NCI-H1105 (cell line): ENCODE measurements at places on chromosomes 6 and 20.

DNA sequence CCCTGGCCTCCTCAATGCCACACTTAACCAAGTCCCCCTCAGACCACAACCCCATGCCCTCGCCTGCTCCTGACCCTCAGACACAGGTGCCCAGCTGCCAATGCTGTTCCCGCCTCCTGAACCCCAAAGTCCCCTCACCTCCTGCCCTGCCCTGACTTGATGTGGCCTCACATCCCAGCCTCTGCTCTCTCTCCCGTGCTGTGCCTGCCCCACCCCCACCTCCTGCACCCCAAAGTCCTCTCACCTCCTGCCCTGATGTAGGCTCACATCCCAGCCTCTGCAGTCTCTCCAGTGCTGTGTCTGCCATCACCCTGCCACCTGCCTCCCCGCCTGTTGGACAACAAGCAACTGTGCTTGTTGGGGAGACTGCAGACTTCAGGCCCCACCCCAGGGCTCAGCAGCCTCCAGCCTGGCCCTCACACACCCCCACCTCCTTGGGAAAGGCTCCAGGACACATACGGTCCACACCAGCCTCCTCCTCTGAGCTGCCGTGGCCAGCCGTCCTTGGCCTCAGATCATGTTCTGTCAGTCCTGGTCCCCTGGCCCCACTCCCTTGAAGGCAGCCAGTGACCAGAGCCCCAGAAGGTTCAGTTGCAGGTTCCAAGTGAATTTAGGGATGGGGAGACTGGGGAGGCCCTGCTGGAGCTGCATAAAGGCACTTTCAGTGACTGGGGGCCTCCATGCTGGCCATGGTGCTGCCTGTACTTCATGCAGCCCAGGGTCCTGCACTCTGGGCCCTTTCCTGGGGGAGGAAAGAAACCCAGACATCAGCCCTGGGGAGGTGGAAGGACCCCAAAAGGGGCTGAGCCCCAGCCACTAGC lies 28.4 kb downstream of the YTHDF1 start:
- DNase-seq = no peak

DNA sequence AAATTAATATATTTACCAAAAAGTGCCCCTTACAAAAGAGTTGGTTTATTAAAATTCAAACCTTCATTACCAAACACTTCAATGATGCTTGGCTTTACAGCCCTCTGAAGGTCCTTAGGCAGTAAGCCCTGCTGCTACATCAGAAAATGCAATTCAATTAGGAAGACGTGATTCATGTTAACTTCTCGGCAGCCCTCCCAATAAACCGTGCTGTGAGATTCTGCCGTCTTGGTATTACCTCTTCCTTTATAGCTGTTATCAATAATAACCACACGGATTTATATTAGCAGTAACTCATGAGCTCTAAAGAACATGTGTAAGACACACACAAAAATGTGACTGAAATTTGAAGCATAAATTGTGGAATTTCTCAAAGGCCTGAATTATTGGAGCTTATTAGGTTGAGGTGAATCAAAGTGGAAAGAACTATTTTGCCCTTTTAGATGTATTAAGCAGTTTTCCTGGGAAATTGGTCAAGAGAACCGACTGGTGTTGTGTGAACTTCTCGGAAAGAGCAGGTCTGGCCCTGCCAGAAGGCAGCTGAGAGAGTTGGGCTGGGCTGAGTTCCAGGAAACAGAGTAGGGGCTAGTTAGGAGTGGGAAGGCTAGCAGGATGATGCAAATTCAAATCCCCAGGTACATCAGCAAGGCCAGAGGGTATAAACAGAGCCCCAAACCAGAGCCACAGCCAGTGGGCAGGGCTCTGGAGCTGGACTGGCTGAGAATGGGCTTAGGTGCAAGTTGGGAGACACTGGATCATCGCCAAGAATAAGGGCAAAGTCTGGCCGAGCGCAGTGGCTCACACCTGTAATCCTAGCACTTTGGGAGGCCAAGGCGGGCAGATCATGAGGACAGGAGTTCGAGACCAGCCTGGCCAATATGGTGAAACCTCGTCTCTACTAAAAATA lies 33.1 kb downstream of the FGD2 start:
- peak; percentile 54 for DNase-seq

DNA sequence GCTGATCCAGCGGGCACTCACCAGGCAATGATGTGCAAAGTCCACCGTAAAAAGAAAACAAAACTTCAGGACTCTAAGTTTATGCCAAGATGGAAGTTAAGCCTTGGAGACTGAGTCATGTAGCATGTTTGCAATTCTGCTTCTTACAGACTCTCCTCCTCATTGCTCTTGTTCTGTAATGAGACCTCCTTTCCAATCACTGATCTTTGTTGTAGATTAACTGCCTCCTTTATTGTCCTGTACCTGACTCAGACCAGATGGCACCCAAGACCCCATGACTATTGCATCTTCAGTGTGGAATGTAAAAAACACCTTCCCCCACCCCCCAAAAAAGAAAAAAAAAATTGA lies 11.2 kb downstream of the NEU1 start:
- DNase-seq = no peak

- peak; percentile 79 for DNase-seq
Observed at GRCh38 chr6:27188885-27189418, 58.5 kb upstream of the PRSS16 start.

GRCh38 chr6:42278131-42278853 lies 60.6 kb upstream of the MRPS10 start:
- DNase-seq = no peak

DNA sequence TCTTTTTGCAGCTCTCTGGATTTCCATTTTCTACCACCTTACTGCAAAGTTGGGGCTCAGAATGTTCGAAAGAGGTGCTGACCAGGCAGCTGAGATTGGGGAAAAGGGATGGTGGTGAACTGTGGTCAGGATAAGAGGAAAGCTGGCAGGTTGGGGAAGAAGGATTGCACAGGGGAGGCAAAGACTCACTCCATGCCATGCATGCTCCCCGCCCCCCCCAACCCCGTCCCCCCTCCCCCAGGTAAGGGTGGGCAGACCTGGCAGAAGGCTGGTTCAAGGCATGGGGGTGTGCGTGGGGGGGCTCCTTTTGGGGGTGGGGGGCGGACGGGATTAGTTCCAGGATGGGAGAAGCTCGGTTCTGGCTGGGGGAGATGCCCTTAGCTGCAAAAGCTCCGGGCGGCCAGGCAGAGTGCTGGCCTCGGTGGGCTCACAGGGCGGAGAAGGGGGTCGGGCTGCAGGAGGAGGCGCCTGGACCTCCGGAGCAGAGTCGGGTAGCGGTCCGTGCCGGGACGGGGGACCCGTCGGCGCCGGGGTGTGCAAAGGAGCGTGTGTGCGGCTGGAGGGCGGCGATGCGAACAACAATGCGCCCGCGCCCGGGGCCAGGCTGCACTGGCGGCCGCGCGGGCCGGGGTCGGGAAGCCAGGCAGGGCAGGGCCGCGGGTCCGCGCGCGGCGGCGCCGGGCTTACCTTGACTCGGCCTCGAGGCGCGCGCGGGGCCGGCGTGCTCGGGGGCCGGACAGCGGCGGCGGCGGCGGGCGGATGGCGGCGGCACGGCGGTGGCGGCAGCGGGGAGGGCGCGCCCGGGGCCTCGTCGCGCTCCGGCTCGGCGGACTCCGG lies 880 bp downstream of the ADNP start:
- DNase-seq = no peak

DNA sequence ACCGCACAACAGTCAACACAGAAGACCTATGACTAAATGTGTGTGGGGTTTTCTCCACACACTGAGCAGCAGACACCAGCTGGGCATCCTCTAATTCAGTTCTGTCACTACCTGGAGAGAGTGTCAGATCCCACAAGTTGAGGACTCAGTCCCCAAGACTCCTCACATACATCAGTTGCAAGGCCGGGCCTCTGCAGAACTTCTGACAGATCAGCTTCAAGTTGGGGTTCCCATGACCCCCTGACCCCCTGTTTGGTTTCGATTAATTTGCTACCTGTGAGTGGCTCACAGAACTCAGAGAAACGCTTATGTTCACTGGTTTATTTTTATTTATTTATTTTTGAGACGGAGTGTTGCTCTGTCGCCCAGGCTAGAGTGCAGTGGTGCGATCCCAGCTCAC lies 3.2 kb upstream of the NINL start:
- DNase-seq = no peak

DNA sequence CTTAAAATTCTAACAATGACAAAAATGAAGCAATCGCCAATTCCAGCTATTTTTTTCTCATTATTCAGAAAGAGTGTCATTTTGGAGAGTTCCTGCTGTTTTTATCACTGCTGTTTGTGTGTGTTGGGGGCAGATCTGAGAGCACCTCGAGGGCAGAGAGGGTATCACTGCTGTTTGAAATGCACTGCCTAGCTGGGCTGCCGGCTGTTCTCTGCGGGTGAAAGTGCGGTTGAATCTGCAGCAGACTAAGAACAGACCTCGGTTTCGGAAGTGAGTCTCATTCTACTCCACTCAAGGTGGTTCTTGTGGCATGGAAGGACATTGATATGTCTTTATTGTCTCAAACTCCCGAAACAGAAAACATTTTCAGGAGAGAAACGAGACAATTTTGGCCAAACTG lies 18.3 kb downstream of the INSM1 start:
- DNase-seq = no peak
